ENCODE measurements at places on chromosomes 4 and X. TPM values are rescaled to one million over a fixed set of nuclear protein-coding genes. Genes with fewer than 3 reads are reported as not detected.

Gene LONRF3
- total RNA-seq = 3.6 TPM

Gene ZNF141
- 35.1 TPM for total RNA-seq

Gene TBC1D1
- total RNA-seq = 81.0 TPM

Gene CLDN22
- not detected for total RNA-seq

Gene TIMM8A
- 3.7 TPM for total RNA-seq

Gene POU3F4
- total RNA-seq = not detected

Gene GATA1
- 1.5 TPM for total RNA-seq

Gene UBQLN2
- 30.5 TPM for total RNA-seq

Gene PABPC5
- 2.8 TPM for total RNA-seq

Gene KLHL34
- 0.54 TPM for total RNA-seq

Gene XIAP
- 51.3 TPM for total RNA-seq

Gene CTAG1A
- not detected for total RNA-seq

Gene USP26
- total RNA-seq = not detected

Gene MRFAP1
- 228 TPM for total RNA-seq

Gene GRK4
- 2.1 TPM for total RNA-seq

Gene TMEM150C
- total RNA-seq = 9.2 TPM

Gene GSPT2
- 10.8 TPM for total RNA-seq

Gene ZCCHC18
- total RNA-seq = 3.1 TPM

Gene GPR119
- not detected for total RNA-seq

Gene TCEAL2
- 4.9 TPM for total RNA-seq

Gene FAT1
- 5.0 TPM for total RNA-seq

Gene SPATA4
- total RNA-seq = not detected

Gene RADX
- total RNA-seq = 6.9 TPM

Gene GAB3
- 40.0 TPM for total RNA-seq

Gene GPR50
- total RNA-seq = not detected

Gene RHOH
- 99.3 TPM for total RNA-seq

Gene REST
- 34.6 TPM for total RNA-seq

Gene MAGEC2
- not detected for total RNA-seq

Gene SLIT2
- 57.3 TPM for total RNA-seq

Gene MAGEA1
- not detected for total RNA-seq

Gene UGT8
- total RNA-seq = 4.7 TPM

Gene MAN2B2
- total RNA-seq = 30.0 TPM

Gene GAGE10
- total RNA-seq = not detected

Gene DCX
- not detected for total RNA-seq

Gene TRPC5OS
- not detected for total RNA-seq

Gene HHIP
- total RNA-seq = not detected

Gene ADD1
- total RNA-seq = 325 TPM

Gene CT47B1
- total RNA-seq = not detected

Gene CLDN34
- not detected for total RNA-seq

Gene CSAG1
- not detected for total RNA-seq

Gene GAGE12E
- total RNA-seq = not detected

Gene SLC10A7
- total RNA-seq = 18.0 TPM

Gene LRIT3
- 0.17 TPM for total RNA-seq

Gene POF1B
- 6.3 TPM for total RNA-seq

Measured in spleen (tissue), 13 donors.